Activated T-helper 1 cell treated with anti-CD3 and anti-CD28 coated beads, Interleukin-12 subunit alpha, Interleukin-12 subunit beta, Interleukin-2, Interleukin-4 antibody, amounts not matched to agents 30 ng/mL and 10 ng/mL and 1 ng/mL, durations not matched to agents 14 hours and 24 hours and 36 hours (primary cell): ENCODE measurements at places on chromosomes 3 and 15.

GRCh38 chr3:146854523-146854922, 249.4 kb upstream of the PLSCR5 start:
- H3K4me1 ChIP-seq, result no peaks in the 10 kb centered on the region
- H3K27ac ChIP-seq, result no peak overlapping the region
- H3K36me3 ChIP-seq, result no peaks in the 10 kb centered on the region

DNA sequence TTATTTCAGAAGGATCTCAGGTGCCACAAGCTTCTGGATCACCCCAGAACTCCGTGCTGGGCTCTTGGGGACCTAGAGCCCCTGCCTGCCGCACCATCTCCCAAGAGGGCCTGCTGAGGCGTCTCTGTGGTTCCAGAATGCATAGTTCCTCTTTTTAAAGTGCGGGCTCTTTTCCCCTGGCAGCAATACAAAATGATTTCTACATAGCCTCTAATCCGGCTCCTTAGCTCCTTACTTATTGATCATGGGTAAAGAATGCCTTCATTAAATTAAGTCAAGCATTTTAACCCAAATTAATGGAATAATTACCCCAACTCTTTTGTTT, 121.9 kb downstream of the ATP10A start:
- DNase-seq, result no peak
- no peak overlapping the region for H3K27ac ChIP-seq
- peaks cover 4% of the 10 kb centered on the region for H3K36me3 ChIP-seq
- H3K4me3 ChIP-seq, result no peak overlapping the region
- H3K4me1 ChIP-seq, result peaks cover 14% of the 10 kb centered on the region
- H3K27me3 ChIP-seq, result no peaks in the 10 kb centered on the region

- H3K36me3 ChIP-seq, result peaks cover 40% of the 10 kb centered on the region
- H3K27ac ChIP-seq, result no peak overlapping the region
- peaks cover 11% of the 10 kb centered on the region for H3K4me1 ChIP-seq
Observed at GRCh38 chr3:142495103-142495502, 47.3 kb upstream of the XRN1 start.

GRCh38 chr3:115975353-115975752, 352.0 kb downstream of the GAP43 start:
- no peak for DNase-seq
- no peaks in the 10 kb centered on the region for H3K27me3 ChIP-seq
- no peaks in the 10 kb centered on the region for H3K4me1 ChIP-seq
- no peak overlapping the region for H3K4me3 ChIP-seq

DNA sequence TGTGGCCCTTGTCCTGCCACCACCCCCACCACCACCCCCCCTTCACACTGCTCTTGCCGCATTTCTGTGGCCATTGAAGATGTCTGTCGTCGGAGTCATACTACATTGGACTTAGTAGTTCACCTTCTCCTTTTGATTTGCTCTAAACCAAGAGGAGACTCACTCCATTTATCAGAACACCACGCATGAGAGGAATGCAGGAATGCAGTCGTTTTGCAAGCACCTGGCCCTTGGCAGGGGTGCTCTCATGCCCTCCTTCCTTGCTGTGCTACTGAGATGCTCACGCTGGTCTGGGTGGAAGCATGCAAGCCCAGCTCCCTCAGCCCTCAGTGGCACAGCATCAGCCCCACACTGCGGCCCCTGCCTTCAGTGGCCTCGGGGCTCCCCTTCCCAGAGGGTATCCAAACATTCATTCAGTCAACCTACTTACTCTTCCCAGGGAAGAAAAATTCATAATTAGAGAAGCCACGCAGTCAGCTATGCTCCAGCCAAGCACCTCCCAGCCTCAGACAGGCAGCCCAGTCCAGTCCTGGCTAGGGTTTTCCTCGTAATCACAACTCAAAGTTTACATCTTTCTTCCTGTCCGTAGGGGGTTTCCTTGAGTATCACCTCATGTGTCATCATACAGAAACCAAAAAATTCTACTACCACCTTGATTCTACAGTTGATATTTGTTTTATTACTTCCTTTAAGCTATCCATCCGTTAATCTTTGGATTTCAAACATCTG, 520.0 kb downstream of the GABRG3 start:
- no peaks in the 10 kb centered on the region for H3K27me3 ChIP-seq
- no peak overlapping the region for H3K4me3 ChIP-seq
- no peak for DNase-seq
- H3K4me1 ChIP-seq, result no peaks in the 10 kb centered on the region
- no peak overlapping the region for H3K27ac ChIP-seq

DNA sequence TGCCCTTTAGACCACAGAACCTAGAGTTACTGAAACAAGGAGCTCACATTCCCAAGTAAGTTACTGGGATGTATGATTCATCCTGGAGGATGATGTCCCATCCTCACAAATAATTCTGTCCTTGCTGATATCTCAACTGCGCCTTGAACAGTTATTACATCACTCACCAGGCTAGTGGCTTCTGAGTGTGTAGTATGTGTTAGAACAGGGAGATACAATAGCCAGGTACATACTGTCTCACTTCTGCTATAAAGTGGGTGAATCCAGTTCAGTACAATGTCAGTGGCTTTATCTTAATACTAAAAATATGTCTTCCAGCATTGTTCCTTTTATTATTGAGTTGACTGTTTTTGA, 483.2 kb upstream of the FRG2C start:
- H3K4me1 ChIP-seq, result no peaks in the 10 kb centered on the region
- H3K27ac ChIP-seq, result no peak overlapping the region
- no peak for DNase-seq
- H3K36me3 ChIP-seq, result no peaks in the 10 kb centered on the region

DNA sequence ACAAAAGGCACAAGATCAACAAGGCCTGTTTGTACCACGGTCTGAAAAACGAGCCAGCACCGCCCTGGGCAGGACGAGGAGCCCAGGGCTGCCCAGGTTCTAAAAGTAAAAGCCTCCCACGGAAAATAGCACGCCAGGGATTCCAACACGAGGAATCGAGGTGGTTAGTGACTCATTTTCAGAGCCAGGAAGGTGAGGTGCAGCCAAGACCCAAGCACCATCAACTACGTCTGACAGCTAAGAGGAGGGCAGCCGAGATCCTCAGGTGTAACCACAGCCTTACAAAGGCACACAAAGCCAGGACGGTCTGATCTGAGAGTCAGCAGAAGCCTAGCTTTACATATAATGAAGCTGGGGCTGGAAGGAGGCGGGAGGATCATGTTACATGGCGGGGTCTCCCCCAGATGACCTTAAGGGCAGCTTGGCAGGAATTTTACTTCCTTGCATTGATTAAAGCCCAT, 52.5 kb downstream of the ATP10A start:
- peak overlapping the region; percentile 74 for H3K4me3 ChIP-seq
- peaks cover 9% of the 10 kb centered on the region for H3K36me3 ChIP-seq
- no peaks in the 10 kb centered on the region for H3K27me3 ChIP-seq
- no peak for DNase-seq

- no peak overlapping the region for H3K4me3 ChIP-seq
- peaks cover 6% of the 10 kb centered on the region for H3K4me1 ChIP-seq
- no peak for DNase-seq
- H3K36me3 ChIP-seq, result peaks cover 6% of the 10 kb centered on the region
- no peak overlapping the region for H3K27ac ChIP-seq
Observed at GRCh38 chr15:32663671-32664070, 22.2 kb downstream of the SCG5 start.

- H3K27ac ChIP-seq, result no peak overlapping the region
- no peak overlapping the region for H3K4me3 ChIP-seq
- H3K36me3 ChIP-seq, result no peaks in the 10 kb centered on the region
- no peaks in the 10 kb centered on the region for H3K27me3 ChIP-seq
Observed at GRCh38 chr3:9122732-9123364, 126.6 kb downstream of the SRGAP3 start.

GRCh38 chr3:62604298-62604697, 230.9 kb upstream of the FEZF2 start:
- no peak overlapping the region for H3K4me3 ChIP-seq
- H3K27me3 ChIP-seq, result no peaks in the 10 kb centered on the region
- H3K36me3 ChIP-seq, result no peaks in the 10 kb centered on the region
- no peaks in the 10 kb centered on the region for H3K4me1 ChIP-seq
- no peak overlapping the region for H3K27ac ChIP-seq

DNA sequence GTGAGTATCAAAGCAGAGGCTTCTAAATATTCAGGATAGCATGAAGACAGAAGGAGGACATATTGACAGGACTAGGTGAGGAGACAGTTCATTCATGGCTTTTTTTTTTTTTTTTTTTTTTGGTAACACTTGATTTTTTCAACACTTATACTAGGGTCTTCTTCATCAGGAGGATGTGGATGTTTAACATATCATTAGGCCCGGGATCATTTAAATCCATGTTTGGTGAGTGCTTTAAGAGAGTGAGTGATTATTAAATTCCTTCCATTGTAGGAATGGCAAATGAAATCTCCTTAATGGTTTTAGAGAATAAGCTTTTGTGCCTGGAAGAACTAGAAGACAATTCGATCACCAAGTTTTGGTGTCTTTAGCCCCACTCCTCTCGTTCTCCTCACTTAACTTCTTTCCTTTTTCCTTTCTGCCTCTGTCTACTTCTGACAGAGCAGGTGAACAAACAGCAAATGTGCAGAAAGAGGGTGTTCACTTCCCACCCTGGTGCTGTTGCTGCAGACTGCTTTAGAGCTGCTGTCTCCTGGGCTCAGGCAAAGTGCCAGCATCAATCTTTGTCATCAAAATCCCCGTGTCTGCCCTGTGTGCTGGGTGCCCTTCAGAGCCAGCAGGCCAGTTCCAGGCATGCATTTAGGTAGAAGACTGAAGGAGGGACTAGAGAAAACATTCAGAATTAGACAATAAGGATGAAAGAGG, 35.6 kb upstream of the RAB11A start:
- no peak for DNase-seq
- no peaks in the 10 kb centered on the region for H3K27me3 ChIP-seq
- peaks cover 45% of the 10 kb centered on the region for H3K4me1 ChIP-seq
- no peaks in the 10 kb centered on the region for H3K36me3 ChIP-seq
- H3K4me3 ChIP-seq, result peak overlapping the region; percentile 38
